ENCODE measurements at places on chromosomes 12 and 14. TPM values are rescaled to one million over a fixed set of nuclear protein-coding genes. Genes with fewer than 3 reads are reported as not detected.

- DNase-seq = no peak
These were observed 4.5 kb downstream of the TAS2R50 start for GRCh38 chr12:10982244-10982643.

GRCh38 chr12:53476769-53477209, 22.5 kb downstream of the MAP3K12 start:
- peak; percentile 56 for DNase-seq

The TMTC1 gene
- total RNA-seq = 0.11 TPM

The MYO1H gene
- total RNA-seq = not detected

The LRTM2 gene
- total RNA-seq = not detected

The SAMD15 gene
- 2.6 TPM for total RNA-seq

Measured in HT1080 (cell line).